ENCODE measurements at places on chromosomes 5 and 9.

- DNase-seq, result peak; percentile 4
These were observed 281.9 kb upstream of the TLE4 start for GRCh38 chr9:79289856-79290255.

DNA sequence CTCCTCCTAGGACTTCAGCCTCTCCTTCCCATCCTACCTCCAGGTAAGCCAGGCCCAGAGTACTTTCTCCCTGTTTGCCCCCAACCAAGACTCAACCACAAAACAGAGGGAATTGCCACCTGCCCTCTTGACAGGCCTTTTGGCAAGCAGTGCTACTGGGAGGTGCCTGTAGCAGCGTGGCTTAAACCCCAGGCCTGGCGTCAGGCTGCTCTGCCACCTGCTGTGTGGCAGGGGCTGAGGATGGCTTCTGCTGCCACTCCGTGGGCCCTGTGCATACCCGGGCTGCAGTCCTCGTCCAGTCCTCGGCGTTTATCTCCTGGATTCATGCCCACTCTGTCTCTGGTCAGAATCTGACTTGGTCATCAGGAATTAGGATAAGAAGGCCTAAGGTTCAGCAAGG lies 163.1 kb downstream of the PAX5 start:
- DNase-seq, result no peak

GRCh38 chr5:169811680-169812079 lies 168.6 kb downstream of the INSYN2B start:
- DNase-seq, result no peak

DNA sequence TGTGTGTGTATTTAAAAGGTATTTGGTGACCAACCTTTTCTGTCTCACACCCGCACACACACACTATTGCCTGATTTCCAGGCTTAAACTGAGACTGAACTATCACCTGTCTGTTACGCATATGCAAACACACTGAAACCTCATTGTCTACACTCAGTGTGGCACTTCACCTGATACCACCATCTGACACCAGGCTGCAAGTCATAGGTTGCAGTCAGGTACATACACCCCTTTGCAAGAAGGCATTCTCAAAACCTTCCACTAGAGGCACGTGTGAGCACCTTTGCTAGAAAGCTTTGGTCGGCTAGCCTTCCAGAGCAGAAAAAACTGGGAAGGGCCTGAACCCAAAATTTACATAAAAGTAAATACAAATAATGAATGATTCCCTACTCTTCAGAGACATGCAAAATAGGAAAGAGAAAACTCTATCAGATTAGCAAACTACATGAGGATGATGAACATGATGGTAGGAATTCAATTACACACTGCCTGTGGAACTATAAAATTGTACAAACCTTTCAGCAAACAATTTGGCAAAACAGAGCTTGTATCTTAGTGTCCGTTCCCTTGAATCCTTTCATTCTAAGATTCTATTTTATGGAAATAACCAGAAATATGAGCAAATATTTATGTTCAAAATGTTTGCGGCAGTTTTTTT lies 5.9 kb upstream of the FOXD1 start:
- DNase-seq, result no peak

- no peak for DNase-seq
These were observed 329.4 kb downstream of the KIF4B start for GRCh38 chr5:155342956-155343355.

DNA sequence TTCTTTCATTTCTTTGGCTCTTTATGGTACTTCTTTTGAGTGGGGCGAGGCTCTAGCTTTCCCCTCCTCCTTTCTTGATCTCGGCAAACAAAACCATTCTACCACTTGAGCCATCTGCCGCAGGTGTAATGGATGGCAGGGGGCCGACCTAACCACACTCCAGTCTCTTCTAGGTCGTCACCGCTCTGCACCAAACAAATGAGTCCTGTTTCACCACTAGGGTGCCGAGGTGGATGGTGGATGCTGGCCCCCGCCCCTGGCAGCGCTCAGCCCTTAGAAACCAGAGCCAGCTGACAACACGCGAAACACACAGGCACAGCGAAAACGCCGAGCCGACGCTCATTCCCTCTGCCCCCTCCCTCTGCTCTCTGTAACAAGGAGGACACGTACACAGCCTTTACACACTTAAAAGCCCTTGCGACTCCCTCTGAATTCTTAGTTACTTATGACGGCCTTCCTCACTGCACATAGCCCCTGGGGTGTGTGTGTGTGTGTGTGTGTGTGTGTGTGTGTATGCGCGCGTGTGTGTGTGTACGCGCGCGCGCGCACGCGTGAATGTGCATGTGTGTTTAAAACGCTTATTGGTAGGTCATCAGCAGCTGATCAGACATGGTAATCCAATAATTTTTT lies 199.4 kb downstream of the MEF2C start:
- DNase-seq, result no peak

DNA sequence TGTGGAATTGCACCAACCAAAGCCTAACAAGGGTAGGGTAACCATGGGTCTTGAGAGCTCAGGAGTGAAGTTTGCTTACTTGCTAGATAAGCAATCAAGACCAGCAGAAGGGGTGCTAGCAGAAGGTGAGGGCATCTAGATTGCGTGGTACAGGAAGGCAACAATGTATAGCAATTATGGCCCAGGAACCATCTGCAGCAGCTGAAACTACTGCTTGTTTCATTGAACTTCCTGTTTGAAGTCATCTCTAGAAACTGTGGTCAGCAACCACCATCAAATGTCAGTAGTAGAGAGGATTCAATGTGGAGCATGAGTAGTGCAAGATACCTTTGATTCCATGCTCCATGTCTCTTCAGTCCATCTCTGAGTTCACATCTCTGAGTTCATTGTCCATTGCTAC lies 462.1 kb upstream of the GRAMD2B start:
- no peak for DNase-seq

DNA sequence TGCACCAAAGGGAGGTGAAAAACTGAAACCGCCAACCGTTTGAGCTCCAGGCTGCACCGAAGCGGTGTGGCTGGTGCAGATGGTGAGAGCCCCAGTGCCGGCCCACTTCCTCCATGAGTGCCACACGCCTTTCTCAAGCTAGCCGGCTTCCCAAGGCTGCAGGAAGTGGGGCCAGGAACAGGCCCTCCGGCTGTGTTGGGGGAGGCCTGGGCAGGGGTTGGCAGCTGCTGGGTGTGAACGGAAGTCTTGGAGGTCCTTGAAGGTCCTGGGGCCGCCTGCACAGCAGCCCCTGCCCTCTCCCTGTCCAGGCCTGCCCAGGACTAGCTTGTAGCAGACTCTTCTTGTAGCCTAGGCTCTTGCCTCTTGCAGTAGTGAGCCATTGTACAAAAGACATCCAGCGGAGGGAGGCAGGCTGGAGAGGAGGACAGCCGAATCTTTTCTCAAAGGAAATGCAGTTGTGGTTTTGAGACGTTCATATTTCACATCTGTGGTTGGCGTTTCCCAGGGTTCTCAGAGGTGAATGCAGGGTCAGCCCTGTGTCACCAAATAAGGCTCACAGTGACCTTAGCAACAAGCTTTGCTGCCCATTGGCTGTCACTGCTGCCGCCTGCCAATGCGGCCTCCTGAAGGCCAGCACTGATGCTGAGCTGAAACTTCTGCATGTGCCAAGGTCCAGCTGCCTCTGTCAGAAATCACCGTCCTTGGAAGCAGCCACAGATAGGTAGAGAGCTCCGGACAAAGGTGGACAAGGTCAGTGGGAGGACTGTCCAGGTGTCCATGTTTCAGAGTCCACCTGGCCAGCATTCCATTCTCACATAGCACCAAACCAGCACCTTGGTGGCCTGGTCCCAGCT lies 23.9 kb downstream of the IRF1 start:
- DNase-seq, result peak; percentile 76

- DNase-seq, result no peak
These were observed 596 bp downstream of the ENTREP1 start for GRCh38 chr9:69325409-69326212.

DNA sequence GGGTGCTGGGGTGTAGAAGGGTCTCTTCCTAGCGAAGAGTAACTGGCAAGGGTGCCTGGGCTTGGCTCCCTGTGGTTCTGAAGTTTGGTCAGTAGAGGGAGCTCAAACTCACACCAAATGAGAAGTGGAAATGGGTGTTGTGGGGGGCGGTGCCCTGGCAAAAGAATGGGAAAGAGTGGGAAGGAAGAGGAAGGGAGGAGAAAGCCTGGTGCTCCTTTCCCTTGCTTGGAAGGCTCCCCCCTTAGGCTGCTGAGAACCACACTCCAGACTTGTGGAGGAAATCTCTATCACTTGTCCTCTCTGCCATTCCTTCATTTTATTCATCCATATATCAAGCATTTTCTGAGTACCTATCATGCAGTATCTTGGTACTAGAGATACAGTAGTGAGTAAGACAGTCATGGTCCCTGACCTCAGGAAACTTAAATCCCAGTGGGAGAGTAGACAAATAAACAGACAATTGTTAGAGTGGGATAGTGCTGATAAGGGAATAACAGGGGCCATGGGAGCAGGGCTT lies 13.0 kb downstream of the SLC4A9 start:
- DNase-seq, result peak; percentile 75

DNA sequence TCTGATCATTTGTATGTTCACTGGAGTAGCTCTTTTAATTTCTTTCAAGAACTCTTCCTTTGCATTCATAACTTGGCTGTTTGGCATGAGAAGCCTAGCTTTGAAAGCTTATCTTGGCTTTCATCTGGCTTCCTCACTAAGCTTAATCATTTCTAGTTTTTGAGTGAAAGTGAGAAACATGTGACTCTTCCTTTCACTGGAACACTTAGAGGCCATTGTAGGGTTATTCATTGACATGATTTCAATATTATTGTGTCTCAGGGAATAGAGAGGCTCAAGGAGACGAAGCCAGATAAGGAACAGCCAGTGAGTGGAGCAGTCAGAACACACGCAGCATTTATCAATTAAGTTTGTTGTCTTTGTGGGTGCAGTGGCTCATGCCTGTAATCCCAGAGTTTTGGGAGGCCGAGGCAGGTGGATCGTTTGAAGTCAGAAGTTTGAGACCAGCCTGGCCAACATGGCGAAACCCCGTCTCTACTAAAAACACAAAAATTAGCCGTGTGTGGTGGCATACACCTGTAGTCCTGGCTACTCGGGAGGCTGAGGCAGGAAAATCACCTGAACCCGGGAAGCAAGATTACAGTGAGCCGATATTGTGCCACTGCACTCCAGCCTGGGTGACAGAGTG lies 98.3 kb downstream of the UGCG start:
- no peak for DNase-seq

- DNase-seq, result peak; percentile 72
These were observed at the start of gene INPP5E for GRCh38 chr9:136439481-136440408. TSS of gene INPP5E (minus strand) at chr9:136439845. CDS start at chr9:136439419, 426 bp downstream.

- DNase-seq, result no peak
These were observed 21.8 kb downstream of the PSD2 start for GRCh38 chr5:139817362-139817761.

DNA sequence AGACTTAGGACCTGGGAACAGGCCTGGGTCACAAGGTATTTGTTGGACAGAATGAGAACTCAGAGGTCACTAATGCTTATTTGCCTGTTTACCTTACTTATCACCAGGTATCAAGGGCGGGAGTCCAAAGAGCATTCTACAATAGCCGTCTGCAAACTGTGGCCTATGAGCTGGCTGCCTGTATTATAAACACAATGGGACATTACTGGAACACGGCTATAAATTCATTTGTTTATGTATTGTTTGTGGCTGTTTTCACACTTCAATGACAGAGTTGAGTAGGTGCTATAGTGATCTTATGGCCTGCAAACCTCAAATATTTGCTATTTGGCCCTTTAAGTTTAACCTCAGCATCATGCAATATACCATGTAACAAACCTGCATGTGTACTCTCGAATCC lies 76.6 kb upstream of the ASTN2 start:
- DNase-seq, result no peak

DNA sequence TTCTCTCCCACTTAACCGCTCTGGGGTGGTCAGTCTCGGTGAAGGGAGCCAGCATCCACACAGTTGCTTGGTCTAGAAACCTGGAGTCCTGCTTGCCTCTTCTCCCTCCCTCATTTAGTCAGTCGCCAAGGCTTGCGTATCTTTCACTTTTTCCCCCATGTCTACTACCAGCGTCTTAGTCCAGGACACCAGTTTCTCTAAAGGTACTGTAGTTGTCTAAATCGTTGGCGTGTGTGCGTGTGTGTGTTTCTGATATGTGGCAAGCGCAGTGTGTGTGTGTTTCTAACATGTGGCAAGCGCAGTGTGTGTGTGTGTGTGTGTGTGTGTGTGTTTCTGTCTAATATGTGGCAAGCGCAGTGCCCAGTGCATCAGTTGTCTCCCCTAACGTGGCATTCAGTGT lies 641 bp downstream of the ATP6V1G1 start:
- peak; percentile 78 for DNase-seq

DNA sequence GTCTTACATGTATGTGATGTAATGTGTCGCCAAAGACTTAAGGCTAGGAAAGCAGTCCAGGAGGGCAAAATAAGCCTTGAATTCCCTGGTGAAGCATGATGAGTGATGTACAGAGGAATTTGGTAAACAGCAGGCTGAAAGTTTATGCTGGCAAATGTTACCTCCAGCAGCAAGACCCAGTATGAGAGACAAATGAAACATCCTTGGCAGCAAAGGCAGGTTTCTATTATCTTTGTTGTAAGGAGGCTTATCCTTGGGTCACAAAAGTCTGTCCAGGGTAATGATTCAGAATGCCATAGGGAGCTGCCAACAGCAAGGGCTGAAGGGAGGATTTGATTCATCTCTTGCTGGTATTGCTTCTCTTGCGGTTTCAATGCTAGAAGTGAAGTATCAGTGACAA lies 75.9 kb upstream of the HTR4 start:
- DNase-seq, result peak; percentile 53

DNA sequence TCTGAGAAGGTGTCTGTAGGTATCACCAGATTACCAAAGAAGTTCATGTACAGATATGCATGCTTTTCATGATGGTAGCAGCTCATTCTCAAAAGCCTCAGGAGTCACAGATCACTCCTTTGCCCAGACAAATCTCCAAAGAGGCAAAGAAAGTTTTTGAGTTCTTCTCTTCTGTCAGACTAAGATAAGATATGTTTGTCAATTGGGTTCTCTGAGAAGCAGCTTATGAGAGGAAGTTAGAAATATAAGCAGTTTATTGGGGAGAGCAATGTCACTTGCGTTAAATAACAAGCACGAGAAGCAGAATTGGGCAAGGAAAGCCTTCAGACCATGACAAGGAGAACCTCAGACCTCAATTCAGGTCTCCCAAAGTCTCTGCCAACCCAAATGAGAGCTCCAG lies 219.2 kb upstream of the KLF4 start:
- no peak for DNase-seq

GRCh38 chr9:706073-706472 lies 135.4 kb upstream of the DMRT1 start:
- DNase-seq, result no peak

GRCh38 chr5:69416180-69416579 lies 1.3 kb downstream of the MARVELD2 start:
- DNase-seq, result no peak

Measured in AG10803 (cell line).